ENCODE measurements at places on chromosomes 5 and 9.

DNA sequence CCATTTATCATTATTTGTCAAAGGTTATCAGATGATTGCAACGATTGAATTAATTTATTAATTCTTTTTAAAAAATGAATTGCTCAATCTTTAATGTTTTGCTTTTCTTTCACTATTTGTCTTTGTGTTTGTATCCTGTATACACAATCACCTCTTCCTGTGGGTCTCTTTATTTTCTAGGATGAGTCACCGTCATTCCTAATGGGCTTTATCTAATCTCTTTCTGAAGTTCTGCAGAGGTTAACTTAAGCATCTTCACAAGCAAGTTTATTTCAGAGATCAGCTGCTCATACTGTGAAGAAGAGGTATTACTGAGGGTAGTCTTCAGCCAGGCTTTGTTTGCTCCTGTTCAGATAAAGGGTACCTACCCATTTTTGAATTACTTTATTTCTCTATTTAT, 323.9 kb downstream of the NNT start:
- DNase-seq = no peak

- DNase-seq = no peak
These were observed 18.1 kb upstream of the SCAI start for GRCh38 chr9:125161284-125161918.

GRCh38 chr9:135147938-135148337, 60.5 kb downstream of the OLFM1 start:
- DNase-seq = no peak

DNA sequence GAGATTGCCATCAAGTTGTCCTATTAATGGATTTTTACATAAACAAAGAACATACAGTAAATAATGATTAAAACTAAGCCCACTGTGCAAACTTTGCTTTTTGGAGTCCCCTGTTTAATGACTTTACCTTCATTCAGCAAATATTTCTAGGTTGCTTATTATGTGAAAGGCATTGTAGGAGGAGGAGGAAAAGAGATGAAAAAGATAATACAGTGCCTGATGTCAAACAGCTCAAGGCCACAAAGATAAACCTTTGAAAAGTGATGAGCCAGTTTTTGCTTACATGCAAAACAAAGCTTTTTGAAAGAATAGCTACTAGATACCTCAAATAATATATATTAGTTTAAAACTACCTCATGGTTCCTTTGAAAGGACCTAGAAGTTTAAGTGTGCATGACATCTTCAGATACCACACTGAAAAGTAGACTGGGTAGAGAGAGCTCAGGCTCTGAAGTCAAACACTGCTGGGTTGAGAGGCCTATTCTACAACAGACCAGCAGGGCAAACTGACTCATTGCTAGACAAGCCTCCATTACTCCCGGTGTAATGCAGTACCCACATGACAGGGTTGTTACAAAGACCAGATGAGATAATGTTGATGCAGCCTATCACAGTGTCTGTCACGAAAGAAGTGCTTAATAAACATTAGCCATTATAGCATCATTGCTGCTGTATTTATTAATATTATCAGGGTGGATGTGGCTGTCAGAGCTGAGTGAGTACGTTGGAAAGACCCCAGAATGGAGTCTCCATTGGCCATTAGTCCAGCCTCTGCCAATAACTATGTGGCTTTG, 11.8 kb downstream of the DEPDC1B start:
- DNase-seq = no peak

- DNase-seq = no peak
These were observed 110.5 kb downstream of the GAS1 start for GRCh38 chr9:86836797-86837196.

- DNase-seq = no peak
These were observed 15.0 kb upstream of the GPX3 start for GRCh38 chr5:151005187-151005949.

All from stimulated activated CD8-positive, alpha-beta memory T cell treated with anti-CD3 and anti-CD28 coated beads, Interleukin-7, amount 100 ng/mL, for 1 hour (primary cell).